ENCODE measurements at places on chromosomes 5 and 9.
A peak's percentile ranks its signal among the peaks of the same experiment; 100 is the strongest.

- peak; percentile 70 for DNase-seq
These were observed 7.0 kb downstream of the PAM start for GRCh38 chr5:102762095-102762534.

DNA sequence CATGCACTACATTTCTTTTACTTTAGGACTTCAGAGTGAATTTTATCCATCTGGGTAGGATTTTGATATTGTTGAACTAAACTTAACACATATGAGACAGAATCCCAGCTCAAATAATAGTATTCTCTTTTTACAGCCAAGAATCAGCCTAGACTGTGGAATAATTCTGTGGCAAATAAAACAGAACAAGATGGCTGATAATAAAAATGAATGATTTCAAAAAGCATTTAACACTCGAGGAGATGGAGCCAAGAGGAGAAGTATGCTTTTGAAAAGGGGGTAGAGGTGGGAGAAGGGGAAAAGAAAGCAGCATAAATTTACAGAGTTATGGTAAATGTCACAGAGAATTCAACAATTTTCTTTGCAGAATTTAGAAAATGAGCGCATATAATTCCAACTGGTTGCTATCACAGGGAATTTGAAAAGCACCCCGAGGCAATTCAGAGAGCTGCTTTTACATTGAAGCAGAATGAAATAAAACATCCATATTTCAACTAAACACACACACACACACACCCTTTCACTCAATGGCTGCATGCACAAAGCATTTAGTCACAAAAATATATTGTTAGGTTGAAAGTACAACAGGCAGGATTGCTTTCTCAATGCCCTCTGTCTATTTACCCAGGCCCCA lies 60.2 kb upstream of the DMAC1 start:
- no peak for DNase-seq

DNA sequence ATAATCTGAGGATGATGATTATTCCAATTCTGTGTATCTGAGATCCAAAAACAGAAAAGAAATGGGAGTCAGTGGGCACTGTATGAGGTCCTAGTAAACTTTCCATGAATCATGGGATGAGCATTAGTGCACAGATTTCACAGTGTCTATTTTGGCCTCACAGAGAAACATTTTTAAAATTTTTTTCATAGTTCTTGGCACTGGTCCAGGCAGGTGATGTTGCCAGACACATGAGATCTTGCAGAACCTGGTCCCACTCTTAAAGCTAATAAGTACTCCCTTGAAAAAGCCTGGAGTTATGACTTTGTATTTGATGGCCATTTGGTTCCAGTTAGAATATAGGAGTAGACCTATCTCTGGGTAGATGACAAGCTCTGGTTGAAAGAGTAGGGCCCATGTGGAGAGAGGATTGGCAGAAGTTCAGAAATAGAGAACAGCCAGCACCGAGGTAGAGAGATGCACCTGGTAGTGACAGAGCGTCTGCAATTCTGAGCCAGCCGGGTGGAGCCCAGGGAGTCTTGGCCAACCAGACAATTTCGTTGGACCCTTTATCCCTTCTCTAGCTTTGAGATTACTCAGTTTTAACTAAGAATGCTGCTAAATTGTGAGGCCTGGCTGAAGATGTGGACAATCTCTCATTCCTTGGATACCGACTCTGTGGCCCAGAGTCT lies 6.3 kb upstream of the TNFSF15 start:
- DNase-seq = no peak

- no peak for DNase-seq
These were observed 145.3 kb downstream of the MLLT3 start for GRCh38 chr9:20476912-20477521.

DNA sequence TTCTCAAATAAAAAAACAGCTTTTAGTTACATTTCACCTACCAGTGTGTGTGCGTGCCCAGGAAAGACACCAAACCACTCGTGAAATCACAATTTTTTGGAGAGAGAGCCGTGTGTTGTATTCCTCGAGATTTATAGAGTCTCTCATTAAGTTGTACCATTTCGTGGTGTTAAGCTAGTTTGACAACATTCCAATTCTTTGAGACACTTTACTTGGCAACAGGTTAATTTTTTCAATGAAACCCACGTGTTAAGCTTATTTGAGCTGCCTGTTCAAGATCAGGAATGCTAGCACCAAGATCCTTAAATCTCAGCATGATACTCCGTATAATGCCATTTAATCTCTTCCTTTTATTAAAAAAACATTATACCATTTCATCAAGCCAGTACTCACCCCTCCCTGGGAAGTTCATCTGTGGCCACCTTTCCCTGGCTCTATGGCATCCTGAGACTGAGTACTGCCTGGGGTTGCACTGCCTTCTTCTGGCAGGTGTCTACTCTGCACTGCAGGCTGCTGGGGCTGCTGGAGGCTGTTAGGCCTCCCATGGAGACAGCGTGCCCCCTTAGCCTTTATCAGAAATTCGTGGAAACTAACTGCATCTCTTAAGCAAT lies 143.7 kb downstream of the ARHGAP26 start:
- DNase-seq = no peak

DNA sequence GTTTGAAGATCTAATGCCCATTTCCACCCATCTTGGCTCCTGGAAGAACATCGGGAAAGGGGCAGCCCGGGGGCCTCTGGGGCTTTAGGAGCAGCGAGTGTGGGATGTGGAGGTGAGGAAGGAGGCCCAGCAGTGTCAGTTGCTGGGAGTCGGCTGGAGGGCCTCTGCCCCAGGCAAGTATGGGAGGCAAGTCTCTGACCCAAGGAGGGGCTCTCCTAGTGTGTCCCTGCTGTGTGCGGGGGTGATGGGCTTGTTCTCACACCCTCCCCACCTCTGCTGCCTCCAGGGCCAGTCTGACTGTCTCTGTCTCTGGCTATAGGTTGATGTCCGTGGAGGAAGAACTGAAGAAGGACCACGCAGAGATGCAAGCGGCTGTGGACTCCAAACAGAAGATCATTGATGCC lies 129.7 kb downstream of the DAB2IP start:
- DNase-seq = no peak

DNA sequence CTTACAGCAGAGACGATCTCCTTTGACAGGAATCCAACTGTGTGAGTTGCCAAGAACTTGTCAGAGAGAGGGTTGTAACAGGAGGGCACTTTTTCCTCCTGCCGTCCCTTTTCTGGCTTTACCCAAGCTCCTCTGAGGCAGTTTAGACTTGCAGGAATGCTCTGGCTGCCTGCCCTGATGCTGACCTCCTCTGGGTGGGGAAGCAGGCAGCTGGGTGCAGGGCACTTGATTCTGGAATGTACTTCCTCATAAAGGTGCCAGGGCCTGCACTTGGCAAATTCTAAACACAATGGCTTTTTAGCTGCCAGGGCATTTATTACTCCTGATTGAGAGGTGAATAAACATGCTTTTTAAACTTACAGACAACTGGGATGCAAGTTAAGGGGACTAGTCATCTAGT lies 190.4 kb downstream of the EPB41L4A start:
- DNase-seq = no peak
